ENCODE measurements at places on chromosomes 5 and 9.

- no peak for DNase-seq
Observed at GRCh38 chr5:171599957-171600612, 180.6 kb downstream of the FGF18 start.

DNA sequence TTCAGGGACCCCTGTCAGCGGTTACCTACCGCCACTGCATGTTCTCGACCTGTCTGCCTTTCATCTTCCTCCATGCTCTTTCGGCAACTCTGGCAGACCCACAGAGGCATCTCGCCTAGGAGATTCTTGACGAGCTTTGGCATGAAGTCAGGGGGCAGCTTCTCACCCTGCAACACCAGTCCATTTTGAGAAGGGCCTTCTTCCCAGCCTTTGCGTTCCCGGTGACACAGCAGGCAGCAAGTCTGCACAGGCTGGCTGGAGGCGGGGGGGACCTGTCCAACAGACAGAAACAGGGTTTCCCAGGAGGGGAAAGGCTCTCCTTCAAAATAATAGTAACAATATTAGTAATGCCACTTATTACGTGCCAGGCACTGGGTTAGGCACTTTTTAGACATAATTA is 15.5 kb downstream of the FAM193B start:
- DNase-seq: no peak

GRCh38 chr5:42306287-42306686 is 117.0 kb upstream of the GHR start:
- no peak for DNase-seq

- DNase-seq: no peak
Observed at GRCh38 chr5:156009583-156009982, 317.4 kb upstream of the SGCD start.

- no peak for DNase-seq
Observed at GRCh38 chr5:83586874-83587776, 115.6 kb downstream of the VCAN start.

DNA sequence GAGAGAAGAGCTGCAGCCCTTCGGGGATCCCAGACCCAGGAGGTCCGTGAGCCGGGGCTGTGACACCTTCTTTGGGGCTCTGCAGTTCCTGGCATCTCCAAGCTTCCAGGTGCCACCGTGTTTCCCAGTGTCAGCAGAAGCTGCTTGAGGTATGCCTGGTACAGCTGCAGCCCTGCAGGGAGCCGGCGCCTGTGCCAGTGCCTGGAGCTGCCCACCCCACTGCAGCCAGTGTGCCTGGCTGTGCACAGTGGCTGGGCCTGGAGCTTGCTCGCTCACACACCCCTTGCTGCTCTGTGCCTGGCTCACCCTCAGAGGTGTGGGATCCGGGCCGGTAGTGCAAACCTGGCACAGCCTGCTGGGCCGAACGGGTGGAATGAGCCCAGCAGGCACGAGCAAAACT is 65.5 kb downstream of the NACC2 start:
- DNase-seq: no peak

GRCh38 chr9:14530366-14530765 is 162.9 kb downstream of the ZDHHC21 start:
- no peak for DNase-seq
